Bronchial epithelial cell (primary cell): ENCODE measurements at places on chromosomes 7 and 10. TPM values are rescaled to one million over a fixed set of nuclear protein-coding genes. Genes with fewer than 3 reads are reported as not detected.

GRCh38 chr10:97048649-97049427, 136.9 kb downstream of the SLIT1 start:
- DNase-seq: no peak

- peak; percentile 94 for DNase-seq
Measured at GRCh38 chr7:22433710-22434460, 66.1 kb downstream of the STEAP1B start.

LRMDA gene
- total RNA-seq: 1.6 and 3.1 TPM in 2 replicates

GRCh38 chr7:45972629-45973312, 51.7 kb upstream of the IGFBP3 start:
- DNase-seq: no peak

DNA sequence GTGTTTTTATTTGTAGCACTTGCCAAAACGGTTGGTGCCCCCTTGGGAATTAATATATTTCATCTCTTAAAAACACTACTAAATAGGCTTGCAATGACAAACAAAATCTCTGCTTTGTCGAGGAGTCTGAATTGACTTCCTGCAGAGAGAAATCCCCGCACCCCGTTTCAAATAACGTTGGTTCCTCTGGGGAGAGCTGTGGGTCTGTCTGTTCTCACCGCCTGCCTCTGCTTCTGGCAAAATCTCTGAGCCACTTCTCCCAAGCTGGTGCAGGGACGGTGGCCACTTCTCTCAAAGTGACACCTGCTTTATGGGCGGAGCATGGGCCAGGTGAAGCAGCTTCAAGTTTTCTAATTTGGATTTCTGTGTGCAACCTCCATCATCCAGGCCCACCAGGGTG, 186.3 kb upstream of the ADARB2 start:
- DNase-seq: no peak

DNA sequence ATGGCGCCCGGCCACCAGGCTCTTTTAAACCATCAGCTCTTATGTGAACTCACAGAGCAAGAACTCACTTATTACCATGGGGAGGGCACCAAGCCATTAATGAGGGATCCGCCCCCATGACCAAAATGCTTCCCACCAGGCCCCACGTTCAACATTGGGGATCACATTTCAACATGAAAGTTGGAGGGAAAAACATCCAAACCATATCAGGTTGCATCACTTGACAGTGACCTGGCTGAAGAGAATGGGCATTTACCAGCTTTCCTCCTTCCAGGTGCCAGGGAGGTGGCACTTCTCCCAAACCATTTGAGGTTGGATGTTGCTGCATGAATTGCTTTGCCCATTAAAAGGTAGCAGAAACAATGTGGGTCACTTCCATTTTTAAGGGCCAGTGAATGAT, 115.6 kb upstream of the TNS3 start:
- no peak for DNase-seq

DNA sequence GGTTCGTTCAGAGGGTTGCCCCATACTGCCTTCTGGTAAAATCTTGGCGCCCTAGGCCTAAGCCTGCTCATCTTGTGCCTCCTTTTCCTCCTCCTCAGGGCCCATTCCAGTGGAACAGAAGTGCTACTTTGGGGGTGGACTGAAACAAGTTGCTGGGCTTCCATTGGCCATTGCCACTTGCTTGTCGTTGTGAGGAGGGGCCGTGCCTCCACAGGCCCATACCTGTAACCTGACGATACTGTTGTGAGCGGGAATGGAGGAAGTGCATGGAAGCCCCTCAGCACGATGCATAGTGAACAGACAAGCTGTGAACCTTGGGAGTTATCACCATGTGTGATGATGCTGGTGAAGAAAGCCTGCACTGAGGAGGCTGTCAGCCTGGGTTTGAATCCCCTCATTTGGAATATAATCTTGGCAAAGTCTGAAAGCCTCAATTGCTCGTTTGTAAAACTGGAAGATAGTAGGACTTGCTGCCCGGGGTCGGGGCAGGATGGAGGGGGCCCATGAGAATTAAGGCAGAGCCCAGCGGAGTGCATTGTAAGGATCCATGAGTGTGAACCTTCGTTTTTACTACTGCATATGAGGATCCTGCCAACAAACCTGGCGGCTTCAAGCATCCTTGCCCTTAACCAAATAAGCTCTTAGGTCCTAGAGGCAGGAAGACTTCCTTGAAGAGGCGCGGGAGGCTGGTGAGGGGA, 671 bp upstream of the PAPSS2 start:
- no peak for DNase-seq

DNA sequence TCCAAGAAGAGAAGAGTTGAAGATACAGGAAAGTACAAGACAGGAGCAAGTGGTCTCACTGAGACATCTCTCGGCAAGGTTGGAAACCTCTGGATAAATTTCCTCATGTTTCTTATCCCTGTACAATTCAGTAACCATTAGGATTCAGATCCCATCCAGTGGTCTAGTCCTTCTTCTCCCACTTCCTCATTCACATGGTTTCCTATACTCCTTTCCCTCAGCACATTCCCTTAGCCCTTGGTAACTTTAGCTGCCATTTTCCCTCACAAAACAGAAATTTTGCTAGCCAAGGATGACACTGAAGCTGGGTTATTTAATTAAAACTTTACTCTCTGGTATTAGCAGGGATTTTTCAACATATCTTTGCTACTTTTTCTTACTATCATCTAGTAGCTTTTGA, 82.6 kb downstream of the CPED1 start:
- no peak for DNase-seq

DNA sequence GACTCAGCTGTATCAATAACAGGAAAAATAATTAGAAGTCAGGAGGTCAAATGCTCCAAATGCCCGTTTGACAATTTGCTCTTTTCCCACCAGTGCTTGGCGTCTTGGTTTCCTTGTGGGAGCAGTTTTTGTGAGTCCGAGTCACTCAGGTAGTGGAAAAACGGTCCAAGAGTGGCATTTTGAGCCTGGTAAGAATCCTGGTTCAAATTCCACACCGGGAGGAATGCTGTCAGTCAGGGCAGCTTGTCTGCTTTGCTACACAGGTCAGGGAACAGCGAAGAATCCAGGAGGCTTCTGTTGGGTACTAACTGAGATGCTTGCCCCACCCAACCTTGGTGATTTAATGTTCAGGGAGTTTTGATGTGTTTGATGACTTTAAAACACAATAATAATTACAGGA, 209.5 kb downstream of the HERPUD2 start:
- no peak for DNase-seq

- peak; percentile 22 for DNase-seq
Measured at GRCh38 chr10:52409928-52410327, 95.8 kb downstream of the DKK1 start.

GRCh38 chr7:40120020-40120419, 14.4 kb downstream of the MPLKIP start:
- DNase-seq: no peak

- no peak for DNase-seq
Measured at GRCh38 chr7:155488483-155489127, 30.7 kb downstream of the EN2 start.

PRKG1 gene
- total RNA-seq: 0.26 and 1.4 TPM in 2 replicates

DNA sequence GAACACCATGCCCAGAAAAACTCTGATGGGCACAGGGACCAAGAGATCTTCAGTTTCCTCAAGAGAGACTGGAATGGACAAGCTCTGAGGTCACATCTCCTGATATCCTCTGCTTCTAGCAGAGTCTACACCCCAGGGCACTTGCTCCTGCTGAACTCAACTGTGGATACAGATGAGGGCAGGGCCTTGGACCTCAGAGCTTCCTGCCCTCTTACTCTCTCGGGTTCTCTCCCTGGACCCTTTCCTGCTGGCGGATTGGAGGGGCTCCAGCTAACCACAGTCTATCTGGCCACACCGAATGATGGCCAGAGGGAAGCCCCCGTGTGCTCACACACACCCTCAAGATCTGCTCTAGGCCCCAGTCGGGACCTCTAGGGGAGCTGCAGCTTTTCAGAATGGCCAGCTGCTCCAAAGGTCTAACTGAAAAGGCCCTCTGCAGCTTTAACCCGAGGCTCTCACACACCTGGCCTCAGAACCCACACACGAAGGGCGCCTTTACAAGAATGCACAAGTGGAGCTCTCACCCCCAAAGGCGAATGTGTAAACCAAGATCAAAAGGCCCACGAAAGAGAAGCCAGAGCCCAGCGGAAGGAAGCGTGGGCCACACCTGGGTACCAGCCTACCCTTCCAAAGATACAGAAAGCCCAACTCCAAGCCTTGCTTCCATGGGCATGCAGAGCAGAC, 65.5 kb downstream of the FAM53B start:
- DNase-seq: no peak

TMEM130 gene
- not detected in 2 replicates for total RNA-seq

TRA2A gene
- 21.3 and 28.4 TPM in 2 replicates for total RNA-seq

CCDC186 gene
- 21.6 and 22.4 TPM in 2 replicates for total RNA-seq

- peak; percentile 35 for DNase-seq
Measured at GRCh38 chr10:59561477-59562121, 148.1 kb downstream of the SLC16A9 start.

ZNF804B gene
- total RNA-seq: not detected in 2 replicates

SEMA3A gene
- 57.7 and 60.3 TPM in 2 replicates for total RNA-seq

ZNF25 gene
- total RNA-seq: 5.8 and 7.2 TPM in 2 replicates

- DNase-seq: no peak
Measured at GRCh38 chr7:24660546-24660945, 87.3 kb downstream of the PALS2 start.

VAX1 gene
- not detected in 2 replicates for total RNA-seq

DNA sequence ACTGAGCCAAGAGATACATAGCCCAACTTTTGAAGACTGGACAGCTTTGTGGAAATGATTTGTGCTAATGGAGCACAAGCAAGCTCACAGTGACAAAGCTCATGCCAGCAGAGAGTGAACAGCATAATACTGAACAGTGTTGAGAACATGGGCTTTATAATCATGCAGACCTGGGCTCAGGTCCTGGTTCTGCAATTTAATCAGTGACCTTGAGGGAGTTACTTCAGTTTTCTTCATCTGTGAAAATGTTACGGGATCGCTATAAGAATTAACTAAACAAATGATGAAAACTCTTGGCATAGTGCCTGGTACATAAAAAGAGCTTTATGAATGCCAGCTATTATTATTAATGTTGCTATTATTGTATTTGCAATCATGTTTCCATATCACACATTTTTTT, 690.5 kb upstream of the LRRN3 start:
- DNase-seq: peak; percentile 6

- DNase-seq: no peak
Measured at GRCh38 chr10:18829259-18829658, 170.0 kb downstream of the ARL5B start.

GRCh38 chr7:139730746-139731612, 46.8 kb downstream of the HIPK2 start:
- peak; percentile 29 for DNase-seq

DNA sequence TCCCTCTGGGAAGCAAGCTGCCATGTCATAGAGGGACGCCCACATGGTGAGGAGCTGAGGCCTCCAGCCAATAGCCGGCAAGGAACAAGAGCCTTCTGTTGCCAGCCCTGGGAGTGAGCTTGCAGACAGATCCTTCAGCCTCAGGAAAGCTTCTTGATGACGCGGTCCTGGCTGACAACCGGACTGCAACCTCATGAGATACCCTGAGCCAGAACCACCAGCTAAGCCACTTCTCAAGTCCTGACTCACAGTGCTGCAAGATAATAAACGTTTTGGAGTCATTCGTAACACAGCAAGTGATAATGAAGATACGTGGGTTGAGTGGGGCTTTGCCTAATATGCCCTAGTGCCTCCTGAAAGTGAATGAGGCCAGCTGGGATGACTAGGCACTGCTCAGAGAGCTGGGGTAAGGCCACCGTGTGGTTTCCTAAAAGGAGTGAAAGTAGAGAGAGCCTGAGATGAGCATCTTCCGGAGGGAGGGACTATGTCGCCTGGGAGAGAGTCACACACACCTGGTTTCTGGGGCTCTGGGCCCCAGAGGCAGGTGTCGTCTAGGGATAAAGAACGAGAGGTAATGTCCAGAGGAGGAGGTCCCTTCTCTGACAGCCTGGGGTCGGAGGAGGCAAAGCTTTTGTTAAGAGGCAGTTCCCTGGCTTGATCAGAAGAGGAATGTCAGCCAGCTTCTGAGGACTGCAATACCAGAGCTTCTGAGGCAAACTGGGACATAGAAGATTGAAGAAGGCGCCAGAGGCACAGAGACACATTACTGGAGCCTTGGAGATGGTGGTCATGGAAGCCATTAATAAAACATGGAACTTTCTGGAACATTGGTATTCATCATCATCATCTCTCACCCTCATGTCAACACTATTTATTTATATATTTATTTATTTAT, 53.6 kb downstream of the PYROXD2 start:
- peak; percentile 81 for DNase-seq

DNA sequence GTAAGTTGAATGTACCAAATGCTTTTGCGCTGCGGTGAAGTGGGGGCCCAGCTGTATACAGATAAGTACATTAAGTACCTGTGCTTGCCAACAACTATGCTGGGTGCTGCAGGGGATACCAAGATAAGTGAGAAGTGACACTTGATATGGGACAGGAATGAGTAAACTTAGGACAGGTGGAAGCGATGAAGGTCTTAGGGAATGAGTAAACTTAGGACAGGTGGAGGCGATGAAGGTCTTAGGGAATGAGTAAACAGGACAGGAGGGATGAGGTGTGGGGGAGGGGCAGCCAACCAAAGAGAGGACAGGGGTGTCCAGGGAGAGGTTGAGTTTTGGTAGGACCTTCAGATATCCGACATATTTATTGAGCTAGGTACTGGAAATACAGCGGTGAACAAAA, 1.4 kb downstream of the MDH2 start:
- DNase-seq: no peak

- peak; percentile 28 for DNase-seq
Measured at GRCh38 chr7:100965723-100966541, 3.4 kb upstream of the MUC12 start.

DNA sequence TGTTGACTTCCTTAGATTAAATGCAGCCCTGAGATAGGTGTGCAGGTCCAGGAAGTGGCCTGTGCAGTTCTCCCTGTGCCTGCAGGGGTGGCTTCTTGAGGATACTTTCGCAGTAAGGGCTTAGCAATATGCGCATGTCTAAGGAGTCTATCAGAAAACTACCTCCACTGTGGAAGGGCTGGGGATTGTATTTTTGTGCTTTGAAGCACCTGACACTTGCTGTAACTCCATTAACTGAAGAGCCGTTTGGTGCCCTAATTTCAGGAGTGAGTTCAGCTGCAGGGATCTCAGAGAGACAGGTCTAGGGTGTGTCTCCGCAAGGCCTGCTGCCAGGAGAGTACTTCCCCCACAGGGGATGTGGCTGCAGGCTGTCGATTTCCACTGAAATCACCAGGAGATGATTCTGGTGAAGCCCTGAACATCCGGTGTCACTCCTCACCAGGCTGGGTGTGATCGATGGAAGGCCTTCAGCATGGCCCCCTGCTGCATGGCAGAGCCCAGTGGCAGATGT, 35.5 kb downstream of the IKZF1 start:
- no peak for DNase-seq

DNA sequence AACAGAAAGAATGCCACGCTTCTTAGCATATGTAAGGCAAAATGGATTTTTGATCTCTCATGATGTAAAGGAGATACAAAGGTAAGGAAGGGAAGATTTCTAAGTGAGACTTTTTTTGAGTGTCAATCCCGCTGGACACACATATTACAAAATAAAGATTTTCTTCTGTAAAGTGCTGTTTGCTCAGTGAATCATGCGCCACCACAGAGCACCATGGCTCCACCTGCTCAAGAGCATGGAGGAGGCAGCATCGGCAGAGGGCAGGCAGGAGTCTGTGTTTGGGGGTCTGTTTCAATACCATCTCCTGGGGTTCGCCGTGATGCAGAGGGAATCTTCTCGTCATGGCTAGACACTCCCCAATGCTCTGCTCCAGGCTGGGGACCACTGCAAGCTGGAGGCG, 83.5 kb downstream of the ALOX5 start:
- no peak for DNase-seq

PAPSS2 gene
- total RNA-seq: 0.26 and 5.5 TPM in 2 replicates

GRCh38 chr7:110801502-110801901, 289.4 kb upstream of the LRRN3 start:
- no peak for DNase-seq
